ENCODE measurements at places on chromosomes 6 and 20. TPM values are rescaled to one million over a fixed set of nuclear protein-coding genes. Genes with fewer than 3 reads are reported as not detected.

ASIP gene
- not detected for total RNA-seq

SOD2 gene
- 63.9 TPM for total RNA-seq

WFDC10B gene
- not detected for total RNA-seq

ID1 gene
- 0.59 TPM for total RNA-seq

SRMS gene
- total RNA-seq = not detected

Data from T-helper 2 cell treated with Interferon-gamma antibody and Interleukin-4, amounts not matched to agents 100 ng/mL and 5 ng/mL, for 36 hours (primary cell).